ENCODE measurements at places on chromosomes 3 and 15.

DNA sequence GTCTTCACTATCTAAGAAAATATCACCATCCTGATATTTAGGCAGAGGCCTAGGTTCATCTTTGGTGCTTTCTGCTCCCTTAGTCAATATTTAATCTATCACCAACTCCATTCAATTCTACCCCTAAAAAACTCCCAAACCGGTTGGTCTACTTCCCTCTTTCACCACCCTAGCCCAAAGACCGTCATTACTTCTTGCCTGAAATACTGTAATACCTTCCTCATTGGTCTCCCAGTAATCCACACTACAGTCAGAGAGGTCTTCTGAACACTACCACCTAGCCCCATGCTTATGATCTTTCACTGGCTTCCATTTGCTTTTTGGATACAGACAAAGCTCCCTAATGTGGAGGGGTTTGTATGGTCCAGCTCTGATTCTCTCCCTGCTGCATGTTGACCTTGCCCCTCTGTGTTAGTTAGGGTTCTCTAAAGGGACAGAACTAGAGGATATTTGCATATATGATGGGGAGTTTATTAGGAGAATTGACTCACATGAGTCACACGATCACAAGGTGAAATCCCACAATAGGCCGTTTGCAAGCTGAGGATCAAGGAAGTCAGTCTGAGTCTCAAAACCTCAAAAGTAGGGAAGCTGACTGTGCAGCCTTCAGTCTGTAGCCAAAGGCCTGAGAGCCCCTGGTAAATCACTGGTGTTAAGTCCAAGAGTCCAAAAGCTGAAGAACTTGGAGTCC lies 36.4 kb upstream of the ATP2C1 start:
- peak; percentile 60 for DNase-seq

- DNase-seq: peak; percentile 15
Measured at GRCh38 chr3:17730318-17730967, 12.0 kb downstream of the TBC1D5 start.

GRCh38 chr3:73389117-73389813 lies 235.5 kb downstream of the PDZRN3 start:
- no peak for DNase-seq

DNA sequence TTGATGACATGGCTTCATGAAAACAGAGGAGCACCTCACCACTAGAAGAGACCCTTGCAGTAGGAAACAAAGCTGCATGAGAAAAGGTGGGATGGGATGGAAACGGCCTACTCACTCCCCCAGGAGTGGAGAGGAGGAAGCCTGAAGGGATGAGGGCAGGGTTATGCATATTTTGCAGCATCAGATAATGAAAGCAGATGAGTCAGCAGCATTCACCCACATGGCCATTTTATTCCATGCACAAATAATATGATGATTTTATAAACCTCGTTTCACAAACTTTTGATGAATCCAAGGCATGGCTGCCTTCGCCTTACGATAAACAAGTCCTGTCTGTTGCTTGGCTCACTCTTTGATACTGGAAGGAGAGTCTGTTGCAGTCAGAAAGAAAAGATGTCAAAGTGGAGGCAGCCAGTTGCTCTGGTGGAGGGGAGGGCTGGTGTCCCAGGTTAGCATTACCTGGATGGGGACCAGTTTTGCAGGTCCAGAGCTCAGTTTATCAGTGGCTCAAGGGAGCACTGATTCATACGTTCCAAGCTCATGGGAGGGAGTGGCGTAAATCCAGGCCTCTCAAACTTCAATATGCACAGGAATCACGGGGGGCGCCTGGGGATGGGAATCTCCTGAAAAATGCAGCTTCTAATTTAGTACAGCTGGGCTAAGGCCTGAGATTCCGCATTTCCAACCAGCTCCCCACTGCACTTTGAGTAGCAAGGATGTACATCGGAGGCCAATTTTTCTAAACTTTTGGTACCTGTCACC lies 9.2 kb upstream of the EHD4 start:
- DNase-seq: no peak

- DNase-seq: no peak
Measured at GRCh38 chr3:78801926-78802561, 965.8 kb downstream of the ROBO1 start.

DNA sequence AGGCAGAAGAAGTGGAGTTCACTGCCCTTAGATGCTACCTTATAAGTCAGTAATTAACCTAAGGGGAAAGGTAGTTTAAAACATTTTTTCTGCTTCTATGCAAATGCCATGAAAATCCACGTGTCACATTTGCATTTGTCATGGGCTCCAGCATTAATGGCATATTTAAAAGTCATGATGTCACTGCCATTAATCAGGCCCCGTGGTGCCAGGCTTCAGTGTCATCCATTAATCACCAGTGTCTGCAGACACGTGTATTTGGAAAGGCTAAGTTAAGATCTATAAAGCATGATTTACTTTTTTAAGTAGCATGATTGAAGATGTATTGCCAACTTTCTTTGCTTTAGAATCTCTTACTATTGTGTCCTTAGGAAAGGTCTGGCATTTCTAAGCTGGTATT lies 857.8 kb downstream of the TUSC7 start:
- no peak for DNase-seq

GRCh38 chr3:101200461-101200860 lies 119.9 kb downstream of the IMPG2 start:
- DNase-seq: no peak

- no peak for DNase-seq
Measured at GRCh38 chr3:155270485-155271342, 22.8 kb downstream of the STRIT1 start.

- DNase-seq: no peak
Measured at GRCh38 chr3:170027233-170028102, 10.3 kb upstream of the GPR160 start.

DNA sequence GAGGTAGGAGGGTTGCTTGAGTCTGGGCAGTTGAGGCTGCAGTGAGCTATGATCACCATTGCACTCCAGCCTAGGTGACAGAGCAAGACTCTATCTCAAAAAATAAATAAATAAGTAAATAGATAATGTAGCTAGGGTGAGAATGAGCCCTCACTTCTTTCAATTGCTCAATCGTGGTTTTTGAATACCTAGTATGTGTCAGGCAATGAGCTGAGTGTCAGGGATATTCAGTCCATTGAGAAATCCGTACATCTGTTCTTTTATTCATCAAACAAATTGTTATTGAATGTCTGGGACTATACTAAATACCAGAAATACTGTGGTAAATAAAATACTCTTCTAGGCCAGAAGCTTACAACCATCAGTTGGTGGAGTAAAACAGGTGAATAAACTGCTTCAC lies 6.2 kb upstream of the ZNF148 start:
- DNase-seq: no peak

- DNase-seq: no peak
Measured at GRCh38 chr3:104631254-104631653, 735.5 kb upstream of the ALCAM start.

DNA sequence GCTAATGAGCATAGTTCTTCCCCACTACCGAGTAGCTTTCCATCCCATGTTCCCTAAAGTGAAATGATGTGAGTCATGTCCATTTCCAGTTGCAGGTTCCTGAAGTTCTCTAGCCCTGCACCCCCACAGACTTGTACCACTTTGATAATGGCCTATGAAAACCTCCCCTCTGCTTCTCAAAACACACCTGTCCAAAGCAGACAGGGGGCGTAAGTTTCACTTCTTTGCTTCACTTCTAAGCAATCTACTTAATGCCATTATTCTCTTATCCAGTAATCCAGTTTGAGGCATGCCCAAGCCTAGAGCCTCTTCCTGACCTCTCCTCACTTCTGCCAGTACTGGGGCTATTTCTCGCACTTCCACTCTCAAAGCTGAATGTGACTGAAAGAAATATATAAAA lies 305.1 kb downstream of the IGSF11 start:
- DNase-seq: no peak

GRCh38 chr3:79414806-79415205 lies 353.0 kb downstream of the ROBO1 start:
- DNase-seq: no peak

- no peak for DNase-seq
Measured at GRCh38 chr3:123333401-123333800, 115.5 kb downstream of the ADCY5 start.

DNA sequence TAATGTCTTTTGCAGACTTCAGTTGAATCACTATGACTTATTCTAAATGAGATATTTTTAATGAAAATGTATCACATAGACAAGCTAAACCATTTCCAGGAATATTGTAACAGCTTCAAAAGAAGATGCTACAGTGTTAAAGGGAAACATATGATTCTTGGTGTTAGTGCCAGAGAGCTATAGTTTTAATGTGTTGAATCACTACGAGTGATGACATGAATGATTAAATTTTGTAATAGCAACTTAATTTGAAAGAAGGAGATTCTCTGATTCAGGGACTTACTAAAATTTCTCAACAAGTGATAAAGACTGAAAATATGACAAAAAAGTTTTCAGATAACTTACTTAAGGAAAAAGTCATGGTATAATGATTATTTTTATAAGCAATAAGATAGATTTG lies 267.3 kb upstream of the SLITRK3 start:
- no peak for DNase-seq

DNA sequence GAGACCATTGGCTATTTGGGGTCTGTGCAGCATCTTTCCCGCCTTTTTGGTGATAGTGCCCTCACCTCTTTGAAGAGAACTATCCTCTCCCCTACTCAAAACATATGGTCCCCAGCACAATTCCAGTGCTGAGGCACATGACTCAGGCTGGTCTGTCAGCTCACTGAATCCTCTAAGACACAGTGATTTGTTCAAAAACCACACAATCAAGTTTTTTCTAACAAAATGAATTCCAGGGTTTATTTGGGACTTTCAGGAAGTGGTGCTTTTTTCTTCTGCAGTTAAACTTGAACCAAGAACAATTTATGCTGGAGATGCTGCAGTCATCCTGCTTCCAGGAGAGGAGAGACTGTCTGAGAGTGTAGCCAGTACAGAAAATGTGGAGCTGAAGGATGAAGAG lies 142.5 kb upstream of the LMCD1 start:
- DNase-seq: no peak

DNA sequence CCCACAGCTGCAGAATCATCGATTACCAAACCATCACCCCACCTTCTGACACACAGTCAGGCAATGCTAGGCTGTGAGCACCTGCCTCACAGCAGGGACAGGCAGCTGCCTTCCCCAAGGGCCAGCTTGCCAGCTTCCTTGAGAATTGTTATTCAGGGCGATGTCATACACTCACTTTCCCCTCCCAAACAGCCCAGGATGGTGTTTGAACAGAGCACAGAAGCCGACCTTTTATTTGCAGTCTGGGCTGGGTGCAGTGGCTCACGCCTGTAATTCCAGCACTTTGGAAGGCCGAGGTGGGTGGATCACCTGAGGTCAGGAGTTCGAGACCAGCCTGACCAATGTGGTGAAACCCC lies 84.5 kb upstream of the HERC1 start:
- no peak for DNase-seq

- no peak for DNase-seq
Measured at GRCh38 chr15:78685925-78686324, 44.9 kb upstream of the CHRNB4 start.

DNA sequence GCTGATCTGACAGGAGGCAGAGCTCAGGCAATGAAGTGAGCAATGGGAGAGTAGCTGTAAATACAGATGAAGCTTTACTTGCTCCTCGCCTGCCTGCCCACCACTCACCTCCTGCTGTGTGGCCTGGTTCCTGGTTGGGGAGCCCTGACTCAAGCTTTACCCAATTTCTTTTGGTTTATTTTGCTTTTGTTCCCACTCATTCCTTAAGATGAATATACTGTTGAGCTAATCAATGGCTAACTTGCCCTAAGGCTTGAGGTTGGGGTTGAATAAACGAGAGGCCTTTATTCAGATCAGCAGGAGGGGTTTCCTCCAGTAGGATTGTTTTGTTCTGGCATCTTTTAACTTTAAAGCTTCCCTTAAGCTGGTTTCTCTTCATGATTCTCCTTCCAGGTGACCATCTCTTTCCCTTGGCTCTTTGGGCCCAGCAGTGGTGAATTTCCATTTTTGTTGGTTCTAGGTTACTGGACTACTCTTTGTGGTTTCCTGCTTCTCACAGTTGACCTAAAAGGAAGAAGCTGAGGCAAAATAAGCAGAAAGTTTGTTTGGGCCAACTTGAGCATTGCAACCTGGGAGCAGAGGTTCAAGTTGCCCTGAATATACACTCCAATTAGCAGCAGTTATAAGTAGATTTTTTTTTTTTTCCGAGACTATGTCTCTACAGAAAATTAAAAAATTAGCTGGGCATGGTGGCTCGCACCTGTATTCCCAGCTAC lies 44.4 kb downstream of the STARD9 start:
- DNase-seq: no peak

GRCh38 chr3:178741020-178741419 lies 204.8 kb downstream of the KCNMB2 start:
- no peak for DNase-seq

DNA sequence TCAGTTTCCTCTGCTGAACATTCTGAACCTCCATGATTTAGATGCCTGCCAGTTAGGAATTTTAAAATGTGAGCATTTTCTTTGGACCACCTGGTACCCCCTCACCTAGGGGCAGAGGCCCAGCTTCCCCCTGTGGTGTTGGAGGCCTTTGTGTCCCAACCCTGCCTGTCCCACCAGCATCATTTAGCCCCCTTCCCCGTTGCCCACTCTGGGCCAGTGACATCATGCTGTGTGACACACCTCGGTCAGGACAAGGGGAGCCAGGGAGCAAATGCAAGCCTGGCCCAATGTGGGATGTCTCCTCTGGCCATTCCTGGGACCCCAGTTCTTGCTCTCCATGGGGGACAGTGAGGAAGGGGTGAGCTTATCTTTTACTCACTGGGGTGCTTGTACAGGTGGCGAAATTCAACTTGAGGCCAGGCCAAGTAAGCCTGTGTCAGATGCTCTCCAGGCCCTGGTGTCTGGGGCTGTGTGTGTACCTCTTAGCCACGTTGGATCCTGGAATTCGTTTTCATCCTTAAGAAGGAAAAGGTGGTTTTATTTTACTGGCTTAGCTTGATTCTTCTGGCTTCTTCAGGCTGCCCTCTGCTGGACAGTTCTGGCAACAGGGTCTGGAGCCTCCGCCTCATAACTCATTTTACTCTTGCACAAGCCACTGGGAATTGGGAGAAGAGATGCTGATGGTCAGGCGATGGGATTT lies 49.7 kb upstream of the MYZAP start:
- DNase-seq: peak; percentile 52

- DNase-seq: no peak
Measured at GRCh38 chr3:69107841-69108240, 14.6 kb downstream of the LMOD3 start.

- no peak for DNase-seq
Measured at GRCh38 chr3:26308454-26308853, 314.1 kb upstream of the LRRC3B start.
